Endodermal cell (in vitro differentiated cells): ENCODE measurements at places on chromosomes 13 and 19.

DNA sequence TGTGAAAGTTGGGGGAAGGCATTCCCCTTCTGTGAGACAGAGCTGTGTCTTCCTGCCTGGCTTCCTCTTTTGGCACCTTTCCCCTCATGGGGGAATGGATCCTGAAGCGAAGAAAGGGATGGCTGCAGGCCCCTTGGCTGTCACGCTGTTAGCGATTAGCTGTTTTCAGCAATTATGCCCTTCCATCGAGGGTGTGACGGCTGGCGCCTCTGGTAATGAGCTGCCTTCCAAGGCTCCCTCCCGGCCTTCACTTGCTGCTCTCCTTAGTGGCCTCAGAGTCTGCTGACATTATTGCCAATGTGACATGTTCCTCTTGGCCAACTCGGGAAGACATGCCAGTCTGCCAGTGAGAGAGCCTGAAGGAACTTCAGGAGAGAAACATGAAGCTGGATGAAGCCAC is 162.1 kb downstream of the ZIC5 start:
- peak; percentile 41 for DNase-seq

- DNase-seq: no peak
Observed at GRCh38 chr13:41074523-41074922, 13.2 kb downstream of the WBP4 start.

DNA sequence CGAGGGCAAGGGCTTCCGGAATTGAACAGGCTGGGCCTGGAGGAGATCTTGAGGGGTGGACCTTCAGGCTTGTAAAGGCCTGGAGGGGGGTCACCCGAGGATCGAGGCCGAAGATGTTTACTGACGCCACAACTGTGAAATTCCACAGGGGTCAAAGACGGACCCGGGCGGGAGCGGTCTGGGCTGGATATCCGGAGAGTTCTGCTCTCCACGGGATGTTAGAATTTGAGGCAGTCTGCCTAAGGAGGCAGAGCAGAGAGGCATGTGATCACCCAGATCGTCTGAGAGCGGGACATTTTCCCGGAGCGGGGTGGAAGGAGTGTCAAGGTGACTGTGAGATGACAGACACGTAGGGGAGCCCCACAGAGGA is 13.2 kb downstream of the KLHL26 start:
- DNase-seq: peak; percentile 85

DNA sequence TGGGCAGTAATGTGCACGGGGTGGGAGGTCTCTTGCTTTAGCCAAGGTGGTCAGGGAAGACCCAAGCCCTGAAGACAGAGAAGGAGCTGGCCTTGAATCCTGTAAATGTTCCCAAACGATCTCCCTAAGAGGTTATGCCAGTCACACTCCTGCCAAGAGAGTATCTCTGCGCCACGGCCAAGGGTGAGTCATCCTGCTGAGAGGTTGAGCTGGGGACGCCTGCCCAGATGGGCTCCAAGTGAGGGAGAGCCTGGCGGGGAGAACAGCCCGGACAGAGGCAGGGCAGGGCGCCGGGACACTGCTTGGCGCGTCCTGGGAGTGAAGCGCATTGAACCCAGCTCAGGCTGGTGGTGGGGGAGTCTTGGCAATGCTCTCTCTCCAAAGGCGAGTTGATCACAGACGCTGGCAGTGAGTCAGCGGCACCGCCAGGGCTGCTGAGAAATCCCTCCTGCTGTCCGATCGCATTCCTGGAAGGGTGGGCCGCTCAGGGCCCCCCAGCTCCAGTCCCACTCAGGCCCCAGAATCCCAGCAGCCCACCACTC is 16.4 kb downstream of the SULT2B1 start:
- DNase-seq: peak; percentile 90

DNA sequence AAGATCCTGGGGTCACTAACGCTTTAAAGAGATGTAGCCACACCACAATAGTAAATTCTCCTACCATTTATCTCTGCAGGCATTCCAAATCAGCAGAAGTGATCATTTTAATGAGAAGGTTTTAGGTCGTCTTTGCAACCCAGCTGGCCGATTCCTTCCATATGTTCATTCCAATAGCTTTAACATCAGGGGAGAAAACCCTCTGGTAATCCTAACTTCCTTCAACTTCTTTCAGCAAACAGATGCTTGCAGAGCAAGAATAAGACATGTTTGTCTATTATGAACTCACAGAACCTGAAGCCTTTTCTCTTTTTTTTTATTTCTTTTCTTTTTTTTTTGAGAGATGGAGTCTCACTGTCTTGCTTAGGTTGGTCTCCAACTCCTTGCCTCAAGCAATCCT is 498.6 kb upstream of the SLITRK1 start:
- no peak for DNase-seq

DNA sequence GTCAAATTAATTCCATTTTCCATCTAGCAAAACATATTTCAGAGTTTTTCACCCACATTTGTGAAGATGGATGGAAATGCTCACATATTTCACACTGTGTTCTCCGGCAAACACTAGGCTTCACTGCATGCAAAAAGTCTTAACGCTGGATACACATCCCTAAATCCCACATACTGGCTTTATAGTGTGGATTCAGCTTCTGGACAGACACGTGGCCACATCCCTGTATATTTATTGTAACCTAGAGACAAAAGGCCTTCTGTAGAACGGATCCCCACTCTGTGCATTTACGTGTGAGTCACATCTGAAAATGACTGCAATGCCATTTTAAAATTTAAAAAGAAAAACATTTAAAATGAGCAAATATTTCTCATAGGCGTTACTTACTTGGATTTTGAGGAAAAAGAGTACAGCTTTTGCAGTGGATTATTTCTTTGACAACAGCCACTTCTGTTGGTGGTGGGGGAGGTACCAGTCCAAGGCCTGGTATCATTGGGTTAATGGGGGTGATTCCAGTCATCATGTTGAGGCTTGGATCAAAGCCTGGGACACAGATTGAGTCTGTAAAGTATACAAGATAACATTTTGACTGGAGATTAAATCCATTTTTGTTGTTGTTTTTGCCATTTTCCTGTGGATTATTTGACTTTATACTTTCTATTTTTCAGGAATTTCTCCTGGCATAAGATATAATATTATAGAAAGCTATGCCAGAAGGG is 337.7 kb downstream of the DNAJC15 start:
- no peak for DNase-seq

- peak; percentile 70 for DNase-seq
Observed at GRCh38 chr19:13979244-13979615, 26.9 kb downstream of the RFX1 start.

- DNase-seq: no peak
Observed at GRCh38 chr19:12834566-12834943, at the start of gene RTBDN. RTBDN (minus strand) TSS chr19:12834579; CDS start chr19:12829979, 4,600 bp downstream.

- DNase-seq: peak; percentile 88
Observed at GRCh38 chr19:45558399-45558878, 26.2 kb downstream of the OPA3 start.

DNA sequence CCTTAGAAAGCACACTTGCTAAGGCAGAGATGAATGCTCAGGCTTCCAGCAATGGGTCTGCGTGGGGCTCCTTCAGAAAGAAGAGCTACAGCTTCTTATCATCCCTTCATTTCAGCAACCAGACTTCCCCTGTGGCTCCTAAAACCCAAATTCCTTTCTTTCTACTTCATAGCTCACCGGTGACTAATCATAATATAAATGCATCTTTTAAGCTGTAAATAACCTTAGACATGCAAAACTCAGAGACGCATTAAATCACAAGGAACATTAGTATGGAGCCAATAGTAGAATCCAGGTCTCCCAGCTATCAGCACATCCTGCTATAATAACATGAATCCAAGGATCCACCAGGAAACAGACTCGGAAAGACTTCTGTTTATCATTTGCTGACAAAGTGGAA is 375.6 kb downstream of the COG6 start:
- DNase-seq: no peak

DNA sequence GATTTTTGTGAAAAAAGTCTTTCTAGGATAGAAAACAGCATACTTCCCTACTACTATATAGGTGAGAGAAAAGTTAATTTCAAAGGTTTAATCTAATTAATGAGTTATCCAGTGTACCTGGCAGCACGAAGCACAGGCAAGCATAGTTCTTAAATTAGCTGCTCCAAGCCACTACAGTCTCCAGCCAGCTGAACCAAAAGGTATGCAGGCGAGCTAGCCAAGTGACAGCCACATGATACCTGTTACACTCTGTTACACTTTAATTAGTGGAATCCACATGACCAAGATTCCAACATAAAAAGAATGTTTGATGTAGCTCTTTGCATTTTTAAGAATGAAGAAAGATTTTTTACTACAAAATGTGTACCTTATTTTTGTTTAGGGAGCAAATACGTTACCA is 15.5 kb downstream of the SLC25A30 start:
- DNase-seq: no peak

- no peak for DNase-seq
Observed at GRCh38 chr13:100436099-100436498, 152.5 kb downstream of the GGACT start.

- DNase-seq: no peak
Observed at GRCh38 chr13:109836629-109837607, 50.5 kb upstream of the IRS2 start.

GRCh38 chr13:48644951-48645350 is 8.8 kb upstream of the CYSLTR2 start:
- DNase-seq: no peak

DNA sequence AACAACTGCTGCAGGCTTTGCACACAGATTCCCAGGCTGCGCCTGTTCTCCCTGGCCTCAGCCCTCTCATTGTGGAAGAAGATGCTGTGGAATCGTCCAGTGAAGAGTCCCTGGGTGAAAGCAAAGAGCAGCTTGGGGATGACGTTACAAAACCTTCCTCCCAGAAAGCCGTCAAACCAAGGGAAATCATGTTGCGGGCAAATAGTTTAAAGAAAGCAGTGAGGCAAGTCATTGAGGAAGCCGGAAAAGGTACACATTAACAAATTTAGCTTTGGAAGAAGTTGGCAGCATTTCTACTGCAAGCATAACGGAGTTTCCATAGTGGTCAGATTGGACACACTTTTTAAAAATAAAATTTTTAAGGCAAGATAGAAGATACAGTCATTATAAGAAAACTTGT is 82.9 kb upstream of the AKAP11 start:
- no peak for DNase-seq

DNA sequence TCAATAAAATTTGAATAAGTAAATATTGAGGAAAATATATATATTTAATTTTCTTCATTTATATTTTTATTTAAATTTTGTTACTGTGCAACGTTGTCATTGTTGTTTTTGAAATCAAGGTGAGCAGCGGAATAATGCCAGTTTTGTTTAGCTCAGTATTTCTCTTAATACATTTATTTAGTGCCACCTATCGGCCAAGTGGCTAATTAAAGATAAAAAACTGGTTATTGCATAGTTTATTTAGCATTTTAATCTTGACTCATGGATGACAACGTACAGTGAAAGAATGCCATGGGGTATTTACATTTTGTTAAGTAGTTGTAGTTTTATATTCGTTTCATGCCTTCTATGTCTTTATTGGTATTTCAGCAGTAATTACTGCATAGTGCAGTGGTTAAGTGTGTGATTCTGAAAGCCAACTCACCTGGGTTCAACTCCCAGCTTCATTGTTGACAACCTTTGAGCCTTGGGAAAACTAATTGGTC is 265.9 kb downstream of the MYO16 start:
- DNase-seq: no peak

GRCh38 chr19:51131780-51132680 is 7.3 kb downstream of the SIGLEC9 start:
- no peak for DNase-seq

DNA sequence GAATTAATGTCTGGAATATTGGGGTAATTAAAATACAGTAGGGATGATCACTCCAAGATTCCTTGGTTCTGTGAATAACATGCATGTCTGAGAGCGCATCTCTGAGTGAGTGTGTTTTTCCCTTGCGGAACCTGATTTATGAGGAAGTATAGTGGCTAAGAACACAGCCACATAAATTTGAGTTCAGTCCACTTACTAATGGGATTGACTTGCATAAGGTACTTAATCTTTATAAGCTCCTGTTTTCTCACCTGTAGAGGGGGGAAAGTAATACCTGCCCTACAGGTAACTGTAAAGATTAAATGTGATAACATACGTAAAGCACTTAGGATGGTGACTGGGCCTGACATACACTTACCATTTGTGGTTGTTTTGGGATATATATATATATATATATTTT is 60.8 kb downstream of the KLF5 start:
- no peak for DNase-seq

DNA sequence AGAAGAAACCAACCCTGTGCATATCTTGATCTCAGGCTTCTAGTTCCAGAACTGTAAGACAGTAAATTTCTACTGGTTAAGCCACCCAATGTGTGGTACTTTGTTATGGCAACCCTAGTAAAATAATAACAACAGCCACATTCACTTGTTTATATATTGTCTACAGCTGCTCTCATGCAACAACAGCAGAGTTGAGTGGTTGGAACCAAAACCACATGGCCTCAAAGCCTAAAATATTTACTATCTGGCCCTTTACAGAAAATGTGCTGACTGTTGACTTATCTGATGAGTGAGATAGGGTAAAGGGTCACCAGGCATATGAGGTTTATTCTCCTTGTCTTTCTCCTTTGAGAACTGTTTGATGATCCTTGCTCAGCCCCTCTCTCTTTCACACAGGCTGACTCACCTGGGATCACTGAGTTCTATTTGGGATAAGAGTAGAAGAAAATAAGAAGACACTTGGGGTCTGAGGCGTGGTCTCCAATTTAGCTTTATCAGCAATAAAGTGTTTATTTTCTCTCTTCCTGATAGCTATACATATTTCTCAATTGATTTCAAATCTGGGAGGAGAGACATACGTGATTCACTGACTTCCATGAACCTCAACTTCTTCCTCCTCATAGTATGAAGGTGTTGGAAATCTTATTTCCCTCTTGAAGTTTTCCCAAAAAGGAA is 227.5 kb upstream of the STARD13 start:
- DNase-seq: no peak

DNA sequence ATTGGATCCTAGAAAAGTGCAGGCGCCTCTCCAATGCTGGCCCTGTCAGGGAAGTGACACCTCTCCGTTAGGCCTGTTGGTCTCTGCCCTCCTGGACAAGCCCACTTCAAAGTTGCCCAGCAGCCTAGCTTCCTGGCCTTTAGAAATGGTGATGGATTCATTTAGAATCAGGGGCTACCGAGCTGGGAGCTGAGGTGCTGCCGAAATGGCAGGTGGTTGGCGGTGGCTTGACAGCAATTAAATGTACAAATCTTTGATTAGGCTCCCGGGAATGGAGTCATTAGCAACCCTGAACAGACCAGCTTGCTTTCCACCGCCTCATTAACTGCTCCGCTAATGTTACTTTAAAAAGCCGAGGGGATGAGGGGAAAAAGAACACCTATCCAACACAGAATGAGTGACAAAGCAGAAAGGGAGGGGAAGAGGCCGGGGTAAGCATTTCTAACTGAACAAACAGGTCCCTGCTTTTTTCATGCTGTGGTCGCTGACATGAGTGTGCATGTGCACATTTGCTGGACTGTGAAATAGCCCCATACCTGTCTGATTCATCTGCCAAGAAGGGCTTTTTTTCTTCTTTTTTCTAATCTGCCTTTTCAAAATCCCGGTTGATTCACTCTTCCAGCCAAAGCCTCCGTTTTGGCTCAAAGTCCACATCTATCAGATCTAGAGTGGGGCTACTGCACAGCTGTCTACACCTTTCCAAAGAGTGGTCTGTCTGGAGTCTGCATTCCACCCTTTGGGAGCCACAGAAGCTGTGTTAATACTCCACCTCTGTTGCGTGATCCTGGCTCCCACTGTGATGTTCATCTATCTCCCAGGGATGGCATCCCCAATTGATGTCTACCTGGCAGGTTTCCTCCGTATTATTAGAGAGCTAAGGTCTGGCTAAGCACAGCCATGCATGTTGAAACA is 431.9 kb downstream of the COG6 start:
- peak; percentile 52 for DNase-seq
